ENCODE measurements at places on chromosomes 12 and 14.

- no peak for DNase-seq
Measured at GRCh38 chr12:46459861-46460545, 87.4 kb upstream of the SLC38A2 start.

GRCh38 chr12:99658671-99659349 is 11.3 kb downstream of the GARIN6 start:
- no peak for DNase-seq

- no peak for DNase-seq
Measured at GRCh38 chr14:89015016-89015415, 190.6 kb downstream of the TTC8 start.

GRCh38 chr12:64522316-64522715 is 70.4 kb downstream of the TBK1 start:
- no peak for DNase-seq

DNA sequence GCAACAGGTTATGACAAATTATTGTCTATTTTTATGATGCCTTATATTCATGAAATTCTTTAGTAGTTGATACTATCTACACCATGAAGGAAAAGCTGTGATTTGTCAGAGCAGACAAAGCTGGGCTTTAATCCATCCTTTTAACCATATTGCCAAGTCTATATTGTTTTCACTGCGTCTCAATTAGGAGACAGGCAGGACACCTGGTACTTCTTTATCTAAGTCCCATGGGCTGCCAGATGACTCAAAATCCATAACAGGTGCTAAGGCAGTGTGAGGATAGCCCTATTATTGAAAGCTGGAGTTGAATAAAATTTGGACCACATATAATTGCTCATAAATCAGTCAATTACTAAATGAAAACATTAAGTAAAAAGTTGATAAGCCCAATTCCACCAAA is 22.6 kb downstream of the INSM2 start:
- DNase-seq: no peak

DNA sequence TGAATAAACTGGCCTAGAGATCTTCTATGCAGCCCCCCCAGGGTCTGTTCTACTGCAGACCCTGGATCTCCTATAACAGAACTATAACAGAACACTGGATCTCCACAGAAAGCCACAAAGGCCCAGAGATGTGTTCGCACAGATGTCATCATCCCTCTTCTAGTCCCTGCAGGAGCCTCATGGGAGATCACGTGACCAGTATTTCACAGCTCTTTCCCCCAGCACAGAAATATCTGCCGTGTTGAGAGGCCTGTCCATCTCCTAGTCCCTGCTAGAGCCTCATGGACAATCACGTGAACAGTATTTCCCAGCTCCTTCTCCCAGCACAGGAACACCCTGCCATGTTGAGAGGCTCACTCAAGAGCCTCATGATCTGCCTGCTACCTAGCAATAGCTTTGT is 331.7 kb downstream of the NRXN3 start:
- no peak for DNase-seq

DNA sequence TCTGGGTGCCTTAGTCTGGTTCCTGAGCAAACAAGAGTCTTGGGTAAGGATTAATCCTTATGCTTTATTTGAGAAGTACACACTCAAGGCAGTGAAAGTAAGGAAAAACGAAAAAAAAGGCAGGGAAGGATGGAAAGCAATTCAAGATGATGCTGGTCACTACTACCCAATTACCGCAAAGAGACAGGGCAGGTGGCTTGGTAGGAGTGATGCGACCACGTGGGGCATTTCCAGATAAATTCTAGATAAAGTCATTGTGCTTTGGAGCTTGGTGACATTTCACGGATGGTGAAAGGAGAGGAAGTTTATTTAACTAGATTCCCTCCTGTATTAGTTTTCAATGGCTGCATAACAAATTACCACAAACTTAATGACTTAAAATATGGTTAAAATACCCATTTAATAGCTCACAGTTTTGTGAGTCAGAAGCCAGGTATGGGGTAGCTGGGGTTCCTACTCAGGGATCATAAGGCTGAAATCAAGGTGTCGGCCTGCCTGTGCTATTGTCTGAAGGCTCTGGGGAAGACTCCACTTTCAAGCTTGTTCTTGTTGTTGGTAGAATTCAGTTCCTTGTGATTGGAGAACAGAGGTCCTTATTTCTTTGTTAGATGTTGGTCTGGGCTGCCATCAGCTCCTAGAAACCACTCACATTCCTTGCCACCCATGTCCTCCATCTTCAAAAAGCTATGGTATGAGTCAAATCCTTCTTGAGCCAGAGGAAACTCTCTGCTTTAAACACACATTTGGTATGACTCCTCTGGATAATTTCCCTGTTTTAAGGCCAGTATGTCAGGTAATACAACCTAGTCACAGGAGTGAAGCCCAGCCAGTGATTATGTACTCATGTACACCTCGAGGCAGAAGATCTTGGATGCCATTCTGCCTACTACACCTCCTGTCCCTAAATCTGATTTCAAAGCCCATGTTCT is 5.6 kb upstream of the HMGA2 start:
- DNase-seq: no peak

DNA sequence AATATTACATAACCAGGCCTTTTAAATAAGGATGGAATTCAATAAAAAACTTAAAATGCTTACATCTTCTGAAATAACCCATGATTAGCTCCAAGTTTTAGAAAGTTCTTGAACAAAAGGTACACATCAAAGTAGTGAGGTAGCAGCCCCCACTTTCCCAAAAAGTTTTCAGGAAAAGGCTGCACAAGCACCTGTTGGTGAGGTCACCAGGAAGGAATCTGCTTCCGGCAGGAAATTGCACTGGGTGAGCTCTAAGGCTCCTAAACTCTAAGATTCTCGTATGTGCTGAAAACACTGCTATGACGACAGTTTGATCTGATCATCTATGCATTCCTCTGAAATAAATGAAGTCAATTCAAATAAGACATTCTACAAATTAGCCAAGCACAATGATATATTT is 34.3 kb upstream of the TTC7B start:
- DNase-seq: no peak

DNA sequence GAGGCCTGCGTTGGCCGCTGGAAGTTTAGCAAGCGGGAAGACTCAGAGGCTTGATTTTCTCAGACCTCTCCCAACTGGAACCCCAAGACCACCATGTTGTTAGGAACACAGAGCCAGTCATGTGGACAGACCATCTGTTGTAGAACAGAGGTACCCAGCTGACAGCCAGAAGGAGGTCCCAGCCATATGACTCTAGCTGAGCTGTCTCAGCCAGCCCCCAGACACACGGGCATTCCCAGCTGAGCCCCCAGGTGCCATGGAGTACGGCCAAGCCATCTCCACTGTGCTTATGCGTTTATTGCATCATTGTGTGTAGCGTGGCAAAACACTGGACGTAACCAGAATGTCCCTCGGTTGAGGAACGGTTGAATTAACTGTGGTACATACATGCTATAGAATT is 421.9 kb downstream of the TMEM132D start:
- DNase-seq: no peak

DNA sequence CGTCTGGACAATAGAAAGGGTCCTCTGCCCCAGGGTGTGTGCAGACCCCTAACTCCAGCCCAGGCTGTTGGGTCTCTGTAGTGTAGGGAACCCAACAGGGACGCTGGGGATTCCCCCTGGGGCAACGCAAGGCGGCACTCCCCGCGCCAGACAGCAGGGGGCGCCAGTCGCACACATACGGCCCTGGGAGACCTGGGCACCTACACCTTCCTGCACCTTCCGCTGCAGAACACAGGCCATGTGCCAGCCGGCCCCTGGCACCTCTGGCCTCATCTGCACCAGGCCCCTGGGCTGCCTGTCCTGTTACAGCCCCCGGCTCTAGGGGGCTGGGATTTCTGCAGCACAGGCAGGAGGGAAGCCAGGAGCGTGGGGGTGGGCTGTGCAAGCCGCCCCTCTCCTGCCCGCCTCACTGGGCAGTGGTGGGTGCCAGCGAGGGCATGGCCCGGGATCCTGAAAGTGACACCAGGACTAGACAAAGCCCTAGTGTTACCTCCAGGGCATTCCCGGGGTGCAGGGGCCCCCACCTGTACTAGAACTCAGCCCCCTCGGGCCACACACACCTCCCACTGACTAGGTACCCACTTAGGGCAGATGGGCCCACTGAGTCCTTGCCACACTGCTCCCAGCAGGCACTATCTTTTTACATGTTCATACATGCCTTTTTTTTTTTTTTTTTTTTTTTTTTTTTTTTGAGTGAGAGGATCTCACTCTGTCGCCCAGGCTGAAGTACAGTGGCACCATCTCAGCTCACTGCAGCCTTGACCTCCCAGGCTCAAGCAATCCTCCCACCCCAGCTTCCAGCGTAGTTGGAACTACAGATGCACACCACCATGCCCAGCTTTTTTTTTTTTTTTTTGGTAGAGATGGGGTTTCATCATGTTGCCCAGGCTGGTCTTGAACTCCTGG is 37.5 kb downstream of the CCNK start:
- DNase-seq: peak; percentile 63

GRCh38 chr14:75298187-75298965 is 19.7 kb downstream of the FOS start:
- DNase-seq: no peak

DNA sequence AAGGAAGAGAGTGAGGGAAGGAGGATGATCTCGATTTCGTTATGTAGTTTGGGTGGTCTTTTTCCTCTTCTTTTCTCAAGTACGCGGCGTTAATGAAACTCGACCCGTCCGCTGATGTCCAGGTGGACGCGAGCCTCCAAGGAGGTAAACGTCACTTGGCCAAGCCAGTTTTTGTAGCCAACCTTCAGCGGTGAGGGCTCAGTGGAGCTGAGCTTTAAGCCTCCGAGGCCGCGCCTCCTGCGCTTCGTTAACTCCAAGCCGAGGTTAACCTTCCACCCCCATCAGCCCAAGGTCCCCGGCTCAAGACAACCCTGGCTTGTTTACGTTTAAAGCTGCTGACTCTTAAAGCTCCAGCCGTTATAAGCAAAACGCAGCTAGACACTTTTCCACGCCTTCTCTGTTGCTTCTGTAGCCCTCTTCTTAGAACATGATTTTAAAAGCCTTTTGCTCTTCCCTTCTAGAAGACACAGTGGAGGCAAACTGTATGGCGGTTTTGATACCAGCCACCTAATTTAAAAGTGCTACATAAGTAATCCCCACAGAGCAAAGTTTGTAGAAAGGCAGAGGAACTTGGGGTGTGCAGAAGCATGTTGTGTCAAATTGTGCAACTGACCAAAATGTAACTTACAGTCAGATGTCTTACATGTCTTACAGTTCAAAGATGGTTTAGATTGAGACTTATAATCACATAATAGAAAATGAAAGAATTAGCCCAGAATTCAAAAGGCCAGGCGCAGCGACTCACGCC is 923 bp upstream of the ITPR2 start:
- DNase-seq: no peak

DNA sequence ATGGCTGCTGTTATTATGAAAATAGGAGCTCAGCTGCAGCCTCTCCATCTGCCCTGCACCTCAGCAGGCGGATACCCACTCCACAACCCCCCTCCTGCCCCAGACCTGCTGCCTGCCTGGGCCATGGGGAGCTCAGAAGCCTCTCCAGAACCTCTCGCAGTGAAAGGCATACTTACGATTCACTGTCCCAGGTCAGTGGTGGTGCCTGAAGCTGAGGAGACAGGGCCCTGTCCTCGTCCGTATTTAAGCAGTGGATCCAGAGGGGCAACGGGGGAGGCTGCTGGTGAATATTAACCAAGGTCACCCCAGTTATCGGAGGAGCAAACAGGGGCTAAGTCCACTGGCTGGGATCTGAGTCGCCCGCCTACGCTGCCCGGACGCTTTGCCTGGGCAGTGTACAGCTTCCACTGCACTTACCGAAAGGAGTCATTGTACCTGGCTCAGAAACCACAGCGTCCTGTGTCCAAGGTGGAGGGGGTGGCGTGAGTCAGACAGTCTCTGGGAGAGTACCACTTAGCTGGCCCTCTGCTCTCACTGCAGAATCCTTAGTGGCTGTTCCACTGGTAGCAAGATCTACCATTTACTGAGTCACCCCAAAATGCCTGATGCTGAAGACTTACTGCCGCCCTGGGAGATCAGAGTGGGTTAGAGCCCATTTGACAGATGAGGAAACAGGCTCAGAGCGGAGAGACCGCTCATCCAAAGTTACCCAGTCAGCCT is at the start of gene SERPINA1:
Gene SERPINA1 (minus strand): TSS at position 219 of the 720 bp plus-strand sequence. CDS start 5,365 bp downstream, outside the sequence.
- DNase-seq: no peak

GRCh38 chr12:124232654-124232987 is 62.3 kb upstream of the RFLNA start:
- no peak for DNase-seq

GRCh38 chr12:52181746-52182145 is 10.1 kb downstream of the KRT80 start:
- DNase-seq: no peak

DNA sequence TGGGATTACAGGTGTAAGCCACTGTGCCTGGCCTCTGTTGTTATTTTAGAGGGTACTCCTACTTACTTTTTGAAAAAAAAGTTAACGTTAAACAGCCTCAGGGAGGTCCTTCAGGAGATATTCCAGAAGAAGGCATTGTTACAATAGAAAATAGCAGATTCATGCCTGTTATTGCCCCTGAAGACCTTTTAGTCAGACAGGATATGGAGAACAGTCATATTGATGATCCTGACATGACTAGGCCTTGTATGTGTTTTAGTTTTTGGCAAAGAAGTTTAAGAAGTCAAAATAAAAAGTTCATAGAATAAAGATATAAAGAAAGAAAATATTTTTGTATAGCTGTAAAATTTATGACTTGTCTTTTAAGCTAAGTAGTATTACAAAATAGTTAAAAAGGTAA is 45.3 kb downstream of the WASHC3 start:
- no peak for DNase-seq

DNA sequence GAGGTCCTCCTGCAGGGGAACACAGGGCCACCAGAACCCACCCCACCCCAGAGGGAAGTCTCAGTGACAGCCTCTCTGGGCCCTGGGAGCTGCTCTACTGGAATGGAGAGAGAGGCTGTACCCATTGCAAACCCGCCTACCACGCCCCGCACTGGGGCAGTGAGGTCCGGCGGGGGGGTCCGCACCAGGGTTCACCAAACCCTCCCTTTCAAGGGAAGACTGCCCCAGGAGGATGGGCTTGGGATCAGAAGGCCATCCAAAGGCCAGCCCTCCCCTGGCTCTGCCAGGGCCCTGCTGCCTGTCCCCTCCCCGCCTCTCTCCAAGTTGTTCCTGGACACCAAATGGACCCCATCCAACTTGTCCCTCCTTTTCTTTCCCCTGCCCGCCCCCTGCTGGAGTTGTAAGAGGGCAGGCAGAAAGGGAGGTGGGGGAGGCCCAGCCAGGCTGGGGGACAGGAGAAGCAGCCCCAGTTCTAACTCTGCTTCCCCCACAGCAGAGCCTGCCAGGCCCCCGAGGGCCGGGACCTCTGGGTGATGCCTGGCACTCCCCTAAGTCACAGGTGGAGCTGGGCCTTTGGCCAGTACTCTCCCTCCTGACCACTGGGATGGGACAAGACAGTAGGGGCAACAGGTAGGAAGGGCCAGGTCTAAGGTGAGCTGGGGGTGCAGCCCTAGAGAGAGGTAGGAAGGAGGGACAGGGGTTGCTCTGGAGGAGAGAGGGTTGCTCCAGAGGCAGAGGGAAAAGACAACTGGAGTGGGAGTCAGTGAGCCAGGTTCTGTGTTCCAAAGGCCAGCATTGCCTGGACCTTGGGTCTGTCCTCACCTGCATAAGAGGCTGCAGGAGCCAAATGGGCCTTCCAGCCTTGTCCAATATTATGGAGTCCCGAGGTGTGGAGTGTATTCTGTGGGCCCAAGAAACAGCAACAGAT is 3.2 kb upstream of the DIO3 start:
- DNase-seq: no peak

- DNase-seq: no peak
Measured at GRCh38 chr12:109450980-109451379, 26.1 kb downstream of the KCTD10 start.

All from stimulated activated CD4-positive, alpha-beta T cell treated with anti-CD3 and anti-CD28 coated beads, TNF-alpha, amount 100 ng/mL, for 48 hours (primary cell).